ENCODE measurements at places on chromosomes 5 and 9. TPM values are rescaled to one million over a fixed set of nuclear protein-coding genes. Genes with fewer than 3 reads are reported as not detected.

DNA sequence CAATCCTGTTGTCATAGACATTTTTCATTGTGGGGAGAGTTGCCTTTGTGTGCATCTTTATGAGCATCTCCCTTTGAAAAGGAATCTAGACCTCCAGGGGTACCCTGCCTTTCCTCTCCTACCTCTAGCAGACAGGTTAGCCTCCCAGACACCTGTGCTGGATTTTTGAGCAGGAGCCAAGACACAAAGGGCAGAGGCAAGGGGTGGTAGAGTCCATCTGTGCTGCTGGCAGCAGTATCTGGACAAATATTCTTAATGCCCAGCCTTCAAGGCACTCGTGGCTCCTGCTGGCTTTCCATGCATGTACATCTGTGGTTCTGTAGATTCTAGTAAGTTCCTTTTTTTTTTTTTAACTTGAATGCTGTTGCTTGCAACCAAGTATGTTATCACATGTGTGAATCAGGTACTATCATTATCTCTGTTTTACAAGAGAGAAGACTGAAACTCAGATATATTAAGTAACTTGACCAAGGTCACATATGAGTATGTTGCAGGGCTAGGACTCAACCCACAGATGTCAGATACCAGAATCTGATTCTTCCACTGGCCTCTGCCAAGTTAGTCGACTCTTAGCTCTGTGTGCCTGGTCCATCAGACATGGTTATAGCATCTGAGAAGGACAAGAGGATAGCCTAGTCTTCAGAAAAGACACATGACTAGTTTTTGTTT is 32.9 kb upstream of the GPR151 start:
- H3K27me3 ChIP-seq, result no peaks in the 10 kb centered on the region
- no peak for DNase-seq
- H3K4me3 ChIP-seq, result no peak overlapping the region
- H3K4me1 ChIP-seq, result no peaks in the 10 kb centered on the region
- H3K36me3 ChIP-seq, result no peaks in the 10 kb centered on the region

DNA sequence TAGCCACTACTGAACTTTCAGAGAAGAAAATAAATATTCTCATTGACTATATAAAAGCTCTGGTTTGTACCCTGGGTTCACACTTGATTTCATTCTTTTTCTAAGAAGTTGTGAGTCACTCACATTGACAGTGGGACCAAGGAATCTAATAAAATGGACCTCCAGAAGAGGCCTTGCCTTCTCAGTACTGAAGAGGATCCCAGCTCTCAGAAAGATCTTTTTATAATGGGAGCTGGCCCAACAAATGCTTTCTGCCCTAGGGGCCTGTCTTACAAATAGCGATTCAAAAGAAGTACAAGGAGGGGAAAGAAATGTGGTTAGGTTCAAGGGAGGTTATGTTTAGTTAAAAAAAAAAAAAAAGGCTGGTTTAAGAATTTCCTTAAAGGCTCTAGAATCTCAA is 237.9 kb downstream of the ISL1 start:
- H3K27ac ChIP-seq, result no peak overlapping the region
- no peaks in the 10 kb centered on the region for H3K36me3 ChIP-seq
- no peaks in the 10 kb centered on the region for H3K27me3 ChIP-seq
- no peaks in the 10 kb centered on the region for H3K4me1 ChIP-seq
- no peak overlapping the region for H3K4me3 ChIP-seq

DNA sequence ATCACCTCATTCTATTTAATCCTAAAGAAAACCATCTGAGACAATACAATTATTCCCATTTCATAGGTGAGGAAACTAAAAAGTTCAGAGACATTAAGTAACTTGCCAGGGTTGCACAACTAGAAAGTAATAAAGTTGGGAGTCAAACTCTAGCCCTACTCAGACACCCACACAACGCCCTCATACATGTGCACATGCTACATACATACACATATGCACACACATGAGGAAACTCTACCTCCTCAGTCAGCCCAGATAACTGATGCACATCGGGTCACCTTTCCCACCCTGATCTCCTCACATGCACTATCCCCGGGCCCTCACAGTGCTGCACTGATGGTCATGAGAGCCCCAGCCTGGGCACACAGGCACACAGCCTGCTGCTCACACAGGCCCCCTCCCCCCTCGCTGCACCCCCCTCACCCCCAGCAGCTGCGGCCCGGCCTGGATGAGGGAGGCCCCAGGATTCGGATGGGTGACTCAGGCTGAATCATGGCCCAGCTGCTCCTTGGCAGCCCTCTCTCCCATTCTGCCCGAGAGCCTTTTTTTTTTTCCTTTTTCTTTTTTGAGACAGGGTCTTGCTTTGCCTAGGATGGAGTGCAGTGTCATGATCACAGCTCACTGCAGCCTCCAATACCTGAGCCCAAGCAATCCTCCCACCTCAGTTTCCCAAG is 5.0 kb upstream of the GPRIN1 start:
- H3K27ac ChIP-seq, result no peak overlapping the region
- no peaks in the 10 kb centered on the region for H3K36me3 ChIP-seq
- no peak for DNase-seq
- H3K4me3 ChIP-seq, result no peak overlapping the region
- H3K27me3 ChIP-seq, result peaks cover 58% of the 10 kb centered on the region

Gene DBH
- 0.06 TPM for total RNA-seq

GRCh38 chr5:44714871-44715561 is 93.7 kb upstream of the MRPS30 start:
- H3K27ac ChIP-seq, result no peak overlapping the region

GRCh38 chr5:7642029-7642428 is 208.9 kb downstream of the CFAP90 start:
- no peak for DNase-seq
- H3K4me1 ChIP-seq, result no peaks in the 10 kb centered on the region
- no peaks in the 10 kb centered on the region for H3K36me3 ChIP-seq
- H3K27ac ChIP-seq, result no peak overlapping the region
- H3K4me3 ChIP-seq, result no peak overlapping the region

GRCh38 chr5:126965061-126965475 is 65.3 kb downstream of the MARCHF3 start:
- no peak overlapping the region for H3K4me3 ChIP-seq
- DNase-seq, result no peak
- H3K36me3 ChIP-seq, result no peaks in the 10 kb centered on the region
- H3K4me1 ChIP-seq, result no peaks in the 10 kb centered on the region
- no peaks in the 10 kb centered on the region for H3K27me3 ChIP-seq

Gene PDZD2
- 82.9 TPM for total RNA-seq

DNA sequence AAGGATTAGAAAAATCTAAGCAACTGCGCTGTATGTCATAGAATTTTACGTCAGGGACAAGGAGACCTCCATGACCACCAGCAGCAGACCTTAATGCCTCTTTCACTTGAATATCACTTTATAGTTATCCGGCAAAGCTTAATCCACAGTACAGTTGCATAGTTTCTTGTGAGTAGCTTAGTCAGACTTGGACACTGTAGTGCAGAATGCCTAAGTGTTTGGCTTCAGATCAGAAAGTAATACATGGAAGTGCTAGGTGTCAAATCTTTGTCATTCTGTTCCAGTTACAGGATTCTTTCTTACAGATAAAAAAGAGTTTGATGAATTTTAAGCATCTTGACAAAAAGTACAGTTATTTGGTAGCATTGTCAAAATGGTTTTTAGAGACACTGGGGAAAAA is 239.9 kb upstream of the PAPPA start:
- no peak overlapping the region for H3K27ac ChIP-seq
- no peak overlapping the region for H3K4me3 ChIP-seq
- H3K27me3 ChIP-seq, result no peaks in the 10 kb centered on the region
- H3K4me1 ChIP-seq, result no peaks in the 10 kb centered on the region

DNA sequence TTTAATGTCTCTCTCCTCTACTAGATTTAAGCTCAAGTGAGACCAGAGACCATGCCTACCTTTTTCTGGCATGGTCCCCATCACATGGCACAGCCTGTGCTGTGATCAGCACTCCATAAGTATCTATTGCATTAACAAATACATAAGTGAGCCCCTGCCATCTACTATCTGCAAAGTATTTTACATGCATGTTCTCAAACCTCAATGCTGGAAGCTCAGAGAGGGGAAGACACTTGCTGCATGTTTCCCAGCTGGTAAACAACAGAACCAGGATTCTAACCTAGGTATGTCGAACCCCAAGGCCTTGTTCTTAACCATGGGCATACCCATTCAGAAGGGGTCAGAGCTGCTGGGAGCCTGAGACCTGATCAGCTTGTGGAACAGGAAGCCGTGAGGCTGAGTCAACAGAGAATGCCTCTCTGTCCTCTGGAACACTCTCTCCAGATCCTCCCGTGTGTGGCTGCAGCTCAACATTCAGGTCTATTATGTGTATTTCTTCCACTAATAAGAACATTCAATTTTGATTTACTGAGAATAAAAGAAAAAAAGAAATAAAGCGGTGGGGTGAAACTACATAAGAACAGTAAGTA is 232.5 kb upstream of the MSX2 start:
- H3K27me3 ChIP-seq, result no peaks in the 10 kb centered on the region
- H3K27ac ChIP-seq, result no peak overlapping the region
- no peaks in the 10 kb centered on the region for H3K4me1 ChIP-seq
- H3K36me3 ChIP-seq, result no peaks in the 10 kb centered on the region

Gene TMEFF1
- not detected for total RNA-seq

GRCh38 chr5:13866792-13867191 is 77.7 kb downstream of the DNAH5 start:
- no peaks in the 10 kb centered on the region for H3K4me1 ChIP-seq
- no peak overlapping the region for H3K27ac ChIP-seq
- no peaks in the 10 kb centered on the region for H3K36me3 ChIP-seq
- no peaks in the 10 kb centered on the region for H3K27me3 ChIP-seq

- no peaks in the 10 kb centered on the region for H3K36me3 ChIP-seq
- no peak overlapping the region for H3K27ac ChIP-seq
- no peaks in the 10 kb centered on the region for H3K27me3 ChIP-seq
- no peak overlapping the region for H3K4me3 ChIP-seq
- peak; percentile 46 for DNase-seq
Measured at GRCh38 chr9:82495884-82496777, 507.6 kb downstream of the SPATA31D1 start.

DNA sequence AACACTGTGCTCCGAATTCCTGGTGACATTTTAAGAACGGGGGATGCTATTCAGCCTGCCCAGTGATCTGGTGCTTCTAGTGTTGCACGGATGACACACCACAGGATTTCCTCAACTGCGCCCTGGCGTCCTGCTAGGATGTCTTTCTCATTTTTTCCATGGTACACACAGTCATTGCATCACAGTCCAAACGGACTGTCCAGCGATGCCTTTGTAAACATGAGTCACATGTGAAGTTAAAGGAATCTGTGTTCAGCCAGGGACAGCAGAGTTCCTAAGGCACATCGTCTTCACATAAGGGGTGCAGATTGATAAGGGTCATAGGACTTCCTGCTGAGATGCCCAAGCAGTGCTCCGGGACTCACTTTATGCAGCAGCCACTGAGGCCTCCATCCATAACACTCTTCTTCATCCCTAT is 9.3 kb upstream of the PTPN3 start:
- H3K36me3 ChIP-seq, result no peaks in the 10 kb centered on the region
- no peaks in the 10 kb centered on the region for H3K27me3 ChIP-seq
- no peak overlapping the region for H3K27ac ChIP-seq
- H3K4me1 ChIP-seq, result no peaks in the 10 kb centered on the region
- no peak for DNase-seq

Gene NOXA1
- total RNA-seq, result 3.8 TPM

- H3K4me3 ChIP-seq, result no peak overlapping the region
- no peaks in the 10 kb centered on the region for H3K27me3 ChIP-seq
- peaks cover 20% of the 10 kb centered on the region for H3K4me1 ChIP-seq
- H3K27ac ChIP-seq, result no peak overlapping the region
- H3K36me3 ChIP-seq, result no peaks in the 10 kb centered on the region
Measured at GRCh38 chr5:142053426-142054151, 40.8 kb upstream of the GNPDA1 start.

Gene MTRR
- 26.0 TPM for total RNA-seq

GRCh38 chr5:58046371-58046770 is 413.5 kb downstream of the PLK2 start:
- H3K27ac ChIP-seq, result no peak overlapping the region
- no peaks in the 10 kb centered on the region for H3K27me3 ChIP-seq
- no peaks in the 10 kb centered on the region for H3K4me1 ChIP-seq
- H3K36me3 ChIP-seq, result no peaks in the 10 kb centered on the region
- no peak for DNase-seq

DNA sequence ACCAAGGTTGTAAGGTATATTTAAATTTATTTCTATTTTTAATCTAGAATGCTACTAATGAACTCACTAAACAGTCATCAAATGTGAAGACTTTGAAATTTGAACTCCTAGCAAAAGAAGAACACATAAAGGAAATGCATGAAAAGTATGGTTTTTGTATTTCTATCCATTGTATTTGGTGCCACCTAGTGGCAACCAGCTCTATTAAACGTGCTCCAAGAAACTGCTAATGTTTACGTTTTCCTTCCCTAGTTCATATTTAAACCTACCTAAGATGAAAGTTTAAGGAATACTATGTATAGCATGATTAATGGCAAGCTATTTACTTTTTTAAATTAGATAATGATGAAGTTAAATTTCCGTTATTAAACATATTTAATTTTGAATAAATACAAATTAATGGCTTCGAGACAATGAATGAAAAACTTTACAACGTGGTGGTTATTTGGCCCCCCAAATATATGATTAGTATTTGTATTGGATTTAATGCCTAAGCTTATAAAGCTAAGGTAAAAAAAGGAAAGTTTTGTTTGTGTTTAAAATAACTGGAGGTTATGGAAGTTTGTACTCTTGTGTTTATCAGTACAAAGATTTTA is 115.9 kb upstream of the SH3GL2 start:
- H3K27ac ChIP-seq, result no peak overlapping the region
- DNase-seq, result no peak
- no peaks in the 10 kb centered on the region for H3K27me3 ChIP-seq
- H3K36me3 ChIP-seq, result peaks cover 26% of the 10 kb centered on the region

DNA sequence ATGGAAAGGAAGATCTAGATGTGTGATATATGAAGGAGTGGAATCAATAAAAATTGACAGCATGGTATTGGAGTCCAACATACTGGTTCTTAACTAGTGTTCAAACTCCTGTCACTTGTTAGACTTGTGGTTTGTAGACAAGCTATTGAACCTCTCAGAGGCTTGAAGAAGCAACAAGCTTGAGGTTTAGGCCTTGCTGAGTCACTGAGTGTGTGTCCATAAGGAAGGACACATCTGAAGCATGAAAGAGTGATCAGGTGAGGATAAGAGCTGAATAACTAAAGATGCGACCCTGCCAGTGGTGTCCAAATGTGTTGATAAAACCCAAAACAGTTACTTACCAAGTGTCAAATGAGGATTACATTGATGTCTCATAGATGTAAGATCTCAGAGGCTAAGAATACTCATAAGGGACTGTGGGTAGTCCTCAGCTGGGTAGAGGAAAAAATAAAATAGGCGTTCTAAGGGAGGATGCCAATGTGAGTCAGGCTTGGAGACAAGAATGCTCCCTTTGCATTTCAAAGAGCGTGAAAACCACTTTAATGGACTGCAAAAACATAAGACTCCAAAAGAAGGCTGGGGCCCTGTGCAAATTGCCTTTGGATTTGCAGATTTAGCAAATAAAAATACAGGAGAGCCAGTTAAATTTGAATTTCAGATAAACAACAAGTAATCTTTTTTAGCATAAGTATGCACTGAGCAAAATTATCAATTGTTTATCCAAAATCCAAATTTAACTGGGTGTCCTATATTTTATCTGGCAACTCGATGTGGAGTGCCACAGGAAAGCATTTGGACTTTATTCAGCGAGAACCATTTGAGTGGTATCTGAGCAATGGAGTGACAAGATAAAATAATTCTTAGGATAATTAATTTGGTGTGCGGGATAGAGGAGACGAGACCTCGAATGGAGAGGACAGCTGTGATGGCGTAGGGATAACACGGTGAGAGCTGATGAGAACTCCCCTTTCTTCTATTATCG is 757.3 kb upstream of the WWC1 start:
- H3K4me3 ChIP-seq, result no peak overlapping the region
- H3K27me3 ChIP-seq, result no peaks in the 10 kb centered on the region
- no peaks in the 10 kb centered on the region for H3K4me1 ChIP-seq
- no peaks in the 10 kb centered on the region for H3K36me3 ChIP-seq
- DNase-seq, result no peak

Gene C5orf34
- 1.6 TPM for total RNA-seq

GRCh38 chr9:36306471-36307306 is 48.4 kb upstream of the GNE start:
- H3K27me3 ChIP-seq, result no peaks in the 10 kb centered on the region
- DNase-seq, result no peak
- H3K27ac ChIP-seq, result no peak overlapping the region

Gene FCN1
- total RNA-seq, result 1.1 TPM

Data from heart left ventricle (tissue), 16 donors.